ENCODE measurements at places on chromosomes 16 and 17. TPM values are rescaled to one million over a fixed set of nuclear protein-coding genes. Genes with fewer than 3 reads are reported as not detected.

DNA sequence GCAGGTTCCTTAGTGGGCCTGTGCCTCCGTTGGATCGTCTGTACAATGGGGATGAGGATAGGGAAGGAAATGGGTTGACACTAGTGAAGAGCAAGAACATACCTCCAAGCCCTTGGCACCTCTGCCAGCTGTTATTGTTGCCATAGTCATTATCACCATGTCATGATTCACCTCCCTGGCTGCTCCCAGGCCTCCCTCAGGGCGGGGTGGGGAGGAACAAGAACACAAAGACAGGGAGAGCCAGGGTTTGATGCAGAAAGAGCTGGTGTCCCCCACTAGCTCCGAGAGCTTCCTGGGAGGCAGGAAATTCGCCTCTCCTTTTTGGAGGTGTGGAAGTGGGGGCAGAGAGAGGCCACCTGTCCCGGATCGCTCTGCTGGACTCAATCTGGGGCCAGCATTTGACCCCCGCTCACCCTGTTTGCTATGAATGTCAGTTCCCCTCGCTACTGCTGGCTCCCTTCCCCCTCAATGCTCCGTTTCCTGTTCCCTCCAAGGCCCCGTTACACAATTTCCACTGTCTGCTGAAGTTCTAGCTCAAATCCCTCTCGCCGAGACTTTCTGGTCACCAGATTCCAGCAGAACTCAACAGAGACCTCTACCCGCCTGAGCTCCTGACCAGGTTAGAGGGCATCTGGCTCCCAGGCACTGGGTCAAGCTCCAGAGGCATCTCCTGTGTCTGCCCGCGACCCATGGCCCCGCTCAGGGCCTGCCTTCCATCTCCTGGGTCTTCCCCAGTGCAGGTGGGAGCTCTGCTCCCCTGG, 9.1 kb downstream of the TIMP2 start:
- no peak for DNase-seq

DNA sequence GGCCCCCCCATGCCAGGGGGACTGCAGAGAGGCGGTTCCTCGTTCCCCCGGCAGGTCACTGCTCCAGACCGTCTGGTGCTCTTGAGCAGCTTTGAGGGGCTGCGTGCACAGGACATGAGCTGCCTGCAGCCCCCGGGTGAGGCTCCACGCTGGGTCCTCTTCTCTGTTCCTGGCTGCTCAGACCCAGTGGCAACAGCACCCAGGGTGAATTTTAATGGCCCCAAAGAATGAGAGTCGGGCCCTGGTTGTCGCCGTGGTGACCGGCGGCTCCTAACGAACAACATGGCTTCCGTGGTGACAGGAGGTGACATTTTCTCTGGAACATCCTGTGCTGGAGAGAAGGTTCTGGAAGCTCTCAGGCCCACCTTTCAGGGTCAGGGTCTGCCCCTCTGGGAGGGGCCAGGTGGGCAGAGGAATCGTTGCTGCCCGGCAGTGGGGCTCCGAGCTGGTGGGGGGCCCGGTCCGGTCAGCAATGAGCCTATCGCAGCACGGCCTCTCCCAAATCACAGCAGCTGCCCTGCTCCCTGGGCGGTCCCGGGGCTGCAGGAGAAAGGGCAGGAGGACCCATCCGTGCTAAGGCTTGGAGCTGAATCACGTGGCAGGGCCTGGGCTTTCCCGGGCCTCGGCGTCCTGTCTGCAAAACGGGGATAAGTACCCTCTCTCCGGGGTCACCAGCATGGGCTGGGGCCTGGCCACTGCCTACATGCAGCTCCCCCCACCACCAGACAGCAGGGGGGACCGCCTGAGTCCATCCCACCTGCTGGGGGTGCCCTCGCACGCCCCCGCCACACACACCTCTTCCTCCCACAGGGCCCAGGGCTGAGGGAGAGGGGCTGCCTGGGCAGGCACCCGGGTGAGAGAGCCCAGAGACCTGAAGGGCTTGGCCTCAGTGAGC, 3.4 kb upstream of the C1QTNF8 start:
- no peak for DNase-seq

GRCh38 chr17:18848501-18848900, 9.4 kb upstream of the PRPSAP2 start:
- no peak for DNase-seq

DNA sequence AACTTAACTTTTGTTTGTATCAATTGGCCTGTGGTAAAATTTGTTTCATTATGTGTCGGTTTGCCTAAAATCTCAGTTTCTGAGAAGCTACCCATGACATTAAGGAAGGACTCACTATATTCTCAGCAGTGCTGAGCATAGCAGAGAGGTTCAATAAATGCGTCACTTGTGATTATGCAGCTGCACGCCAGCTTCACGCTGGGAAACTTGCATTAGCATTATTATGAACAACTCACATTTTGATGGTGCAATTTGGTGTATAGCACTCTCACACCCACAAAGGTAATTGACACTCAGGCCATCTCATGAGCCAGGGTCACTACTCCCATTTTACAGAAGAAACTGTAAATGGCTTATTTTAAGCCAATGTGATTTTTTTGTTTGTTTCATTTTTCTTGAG, 80.6 kb upstream of the SALL1 start:
- DNase-seq = no peak

DNA sequence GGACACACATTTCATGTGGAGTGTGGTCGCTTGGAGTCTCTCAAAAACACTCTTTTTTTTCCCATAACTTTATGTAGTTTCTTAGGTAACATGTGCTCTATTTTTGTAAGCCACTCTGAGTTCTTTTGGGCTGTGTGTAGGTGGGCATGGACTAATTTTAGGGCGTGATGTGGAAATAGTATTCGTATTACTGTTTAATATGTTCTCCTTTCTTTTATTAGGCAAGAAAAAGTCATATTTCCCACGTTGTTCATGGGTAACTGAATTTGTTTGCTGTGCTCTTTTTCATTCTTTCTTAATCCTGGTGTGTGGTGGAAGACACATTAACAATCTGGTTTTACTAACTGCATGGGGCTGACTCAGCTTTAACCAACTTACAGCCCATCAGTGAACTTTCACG, 27.4 kb downstream of the NDEL1 start:
- no peak for DNase-seq

DNA sequence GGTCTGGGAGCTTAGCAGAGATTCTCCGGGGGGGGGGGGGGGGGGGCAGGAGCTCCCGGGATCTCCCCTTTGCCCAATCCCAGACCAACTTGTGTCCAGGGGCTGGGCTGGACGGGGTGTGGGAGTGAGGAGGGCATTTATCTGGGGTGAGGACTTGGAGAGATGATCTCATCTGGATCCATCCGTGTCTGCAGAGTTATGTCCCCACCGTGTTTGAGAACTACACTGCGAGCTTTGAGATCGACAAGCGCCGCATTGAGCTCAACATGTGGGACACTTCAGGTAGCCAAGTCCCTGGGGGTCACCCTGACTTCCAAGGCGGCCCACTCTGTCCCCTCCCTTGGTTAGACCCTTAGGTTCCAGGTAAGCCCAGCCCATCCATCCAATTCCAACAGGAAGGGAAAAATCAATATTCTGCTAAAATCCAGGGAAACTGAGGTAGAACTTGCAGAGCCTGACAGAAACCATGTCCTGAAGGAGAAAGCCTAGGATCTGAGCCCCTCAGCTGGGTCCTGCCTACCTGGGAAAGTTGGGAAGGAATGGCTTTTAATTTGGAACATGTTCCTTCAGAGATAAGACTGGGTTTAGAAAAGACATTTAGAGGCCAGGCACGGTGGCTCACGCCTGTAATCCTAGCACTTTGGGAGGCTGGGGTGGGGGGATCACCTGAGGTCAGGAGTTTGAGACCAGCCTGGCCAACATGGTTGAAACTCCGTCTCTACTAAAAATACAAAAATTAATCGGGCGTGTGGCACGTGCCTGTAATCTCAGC, 921 bp downstream of the RND2 start:
- no peak for DNase-seq

GRCh38 chr17:82859431-82860403, 19.9 kb upstream of the ZNF750 start:
- peak; percentile 48 for DNase-seq

DNA sequence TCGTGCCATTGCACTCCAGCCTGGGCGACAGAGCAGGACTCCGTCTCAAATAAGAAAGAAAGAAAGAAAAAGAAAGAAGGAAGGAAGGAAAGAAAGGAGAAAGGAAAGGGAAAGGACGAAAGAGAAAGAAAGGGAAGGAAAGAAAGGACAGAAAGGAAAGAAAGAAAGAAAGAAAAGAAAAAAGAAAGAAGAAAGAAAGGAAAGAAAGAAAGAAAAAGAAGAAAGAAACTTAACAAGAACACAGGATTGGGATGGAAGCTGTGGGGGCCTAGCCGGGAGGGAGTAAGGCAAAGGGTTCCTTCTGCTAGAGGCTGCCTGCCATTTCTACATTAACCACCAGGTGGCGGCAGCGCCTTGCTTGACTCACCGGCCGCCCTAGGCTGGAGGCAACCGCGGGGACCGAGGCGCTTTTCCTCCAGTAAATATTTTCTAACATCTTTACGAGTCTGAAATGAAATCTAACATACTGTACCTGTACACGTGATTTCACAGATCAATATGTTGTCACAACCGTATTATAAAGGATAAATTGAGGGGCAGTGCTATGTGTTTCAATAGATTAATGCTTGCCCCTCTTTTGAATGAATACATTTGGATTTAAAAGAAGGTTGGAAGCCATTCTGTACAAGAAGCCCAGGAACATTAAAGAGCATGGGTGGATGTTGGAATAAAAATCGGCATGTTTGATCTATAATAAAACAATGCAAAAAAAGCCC, 6.1 kb downstream of the GJD3 start:
- DNase-seq = peak; percentile 92

DNA sequence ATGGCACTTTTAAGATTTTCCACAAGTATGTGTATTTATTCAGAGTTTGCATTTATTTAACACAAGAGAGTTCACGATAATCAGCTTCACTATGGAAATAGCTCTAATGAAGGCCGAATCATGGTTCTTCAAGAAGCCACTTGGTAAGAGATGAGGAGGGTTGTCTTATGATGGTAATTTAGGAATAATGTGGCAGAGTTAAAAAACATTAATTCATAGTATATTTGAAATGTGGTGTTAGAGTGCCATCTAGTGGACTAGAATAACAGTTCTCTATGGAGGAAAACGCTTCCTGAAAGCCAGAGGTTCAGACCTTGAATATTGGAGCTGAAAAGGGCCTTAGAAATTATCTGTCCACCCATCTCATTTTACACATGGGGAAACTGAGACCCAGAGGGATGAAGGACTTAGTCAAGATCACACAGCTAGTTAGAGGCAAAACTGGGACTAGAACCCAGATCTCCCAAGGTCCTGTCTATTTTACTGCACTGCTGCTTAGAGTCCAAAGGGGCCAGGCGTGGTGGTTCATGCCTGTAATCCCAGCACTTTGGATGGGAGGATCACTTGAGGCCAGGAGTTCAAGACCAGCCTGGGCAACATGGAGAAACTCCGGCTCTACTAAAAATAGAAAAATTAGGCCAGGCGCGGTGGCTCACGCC, 33.8 kb upstream of the KPNB1 start:
- DNase-seq = no peak

DNA sequence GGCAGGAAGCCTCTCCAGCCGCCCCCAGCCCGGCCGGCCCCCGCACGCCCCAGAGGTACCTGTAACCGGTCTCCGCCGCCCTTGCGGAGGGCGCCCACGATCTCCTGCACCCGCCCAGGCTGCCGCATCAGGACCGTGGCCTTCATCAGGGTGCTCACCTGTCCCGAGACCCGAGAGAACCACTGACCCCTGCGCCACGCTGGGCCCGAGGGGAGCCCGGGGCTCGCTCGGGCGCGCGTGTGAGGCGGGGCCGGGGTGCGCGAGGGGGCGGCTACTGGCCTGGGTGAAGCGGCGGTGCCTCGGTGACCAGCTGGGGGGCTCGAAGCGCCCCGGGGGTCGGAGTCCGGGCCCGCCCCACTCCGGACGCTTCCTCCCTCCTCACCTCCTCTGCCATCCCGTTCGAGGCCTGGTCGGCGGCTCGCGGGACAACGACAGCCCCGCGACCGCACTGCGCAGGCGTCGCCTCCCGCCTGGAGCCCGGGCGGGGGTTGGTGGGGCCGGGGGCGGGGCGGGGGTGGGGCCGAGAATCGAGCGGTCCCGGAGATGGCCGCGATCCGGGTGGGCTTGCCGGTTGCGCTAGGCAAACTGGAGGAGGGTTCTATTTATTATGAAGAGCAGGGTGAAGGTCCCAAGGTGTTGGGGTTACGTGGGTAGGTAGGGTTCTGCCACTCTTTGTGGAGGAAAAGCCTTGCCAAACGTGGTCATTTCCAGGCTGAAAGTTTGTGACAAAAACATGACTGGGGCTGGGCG, at the start of gene NT5C3B:
NT5C3B (minus strand) TSS at position 433 of the 750 bp plus-strand sequence; CDS start at position 394, 39 bp downstream.
- peak; percentile 52 for DNase-seq

The FOXO3B gene
- 9.4 TPM for total RNA-seq

The CKLF gene
- 53.2 TPM for total RNA-seq

The ZNF624 gene
- 3.0 TPM for total RNA-seq

Data from activated T-cell treated with anti-CD3 and anti-CD28 coated beads, Interleukin-2, amount 50 U/mL, for 4 hours (primary cell).